DMS79 treated with DMSO at 0.1 percent for 48 hours (cell line): ENCODE measurements at places on chromosomes 3 and 15.

- peak; percentile 81 for DNase-seq
Observed at GRCh38 chr3:192917028-192917403, 640 bp downstream of the MB21D2 start.

DNA sequence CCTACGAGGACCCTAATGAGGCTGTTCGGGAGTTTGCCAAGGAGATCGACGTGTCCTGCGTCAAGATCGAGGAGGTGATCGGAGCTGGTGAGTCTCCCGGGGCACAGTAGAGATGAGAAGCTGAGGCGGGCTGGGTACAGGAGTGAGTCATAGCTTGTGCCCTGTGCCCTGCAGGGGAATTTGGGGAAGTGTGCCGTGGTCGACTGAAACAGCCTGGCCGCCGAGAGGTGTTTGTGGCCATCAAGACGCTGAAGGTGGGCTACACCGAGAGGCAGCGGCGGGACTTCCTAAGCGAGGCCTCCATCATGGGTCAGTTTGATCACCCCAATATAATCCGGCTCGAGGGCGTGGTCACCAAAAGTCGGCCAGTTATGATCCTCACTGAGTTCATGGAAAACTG, 17.9 kb downstream of the EPHB3 start:
- no peak for DNase-seq

DNA sequence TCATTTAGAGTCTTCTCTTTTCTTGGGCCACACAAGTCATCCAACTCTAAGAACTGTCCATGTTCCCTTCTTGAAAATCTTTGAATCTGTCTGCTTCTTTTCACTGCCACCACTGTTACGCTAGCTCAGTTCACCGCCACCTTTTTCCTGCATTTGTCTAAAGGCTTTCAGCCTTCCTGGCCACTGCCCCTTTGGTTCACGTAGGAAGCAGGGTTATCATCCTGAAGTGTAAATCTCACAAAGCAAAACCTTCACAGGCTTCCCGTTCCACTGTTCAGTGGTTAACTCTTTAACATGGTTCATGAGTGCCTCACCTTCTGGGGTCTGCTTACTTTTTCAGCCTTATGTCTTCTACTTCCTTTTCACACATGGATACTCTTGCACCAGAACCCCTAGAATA, 26.3 kb upstream of the CCDC39 start:
- no peak for DNase-seq

GRCh38 chr3:177598097-177598833, 401.0 kb upstream of the TBL1XR1 start:
- peak; percentile 88 for DNase-seq

DNA sequence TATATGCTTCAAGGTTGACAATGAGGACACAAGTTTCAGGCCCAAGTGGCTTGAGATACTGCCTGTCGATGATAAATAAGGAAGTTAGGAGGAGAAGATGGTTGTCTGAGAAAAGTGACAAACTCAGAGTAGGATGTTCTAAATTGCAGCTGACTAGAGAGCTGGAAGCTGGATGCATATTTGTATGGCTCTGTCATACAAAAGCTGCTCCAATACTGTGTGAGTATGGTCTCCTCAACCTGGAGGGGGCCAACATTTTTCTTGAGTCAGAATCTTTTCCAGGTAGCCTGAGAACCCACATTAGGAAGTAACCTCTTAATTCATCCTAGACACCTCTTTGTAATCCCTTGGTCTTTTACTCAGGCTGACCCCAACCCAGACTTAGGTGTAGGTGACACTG, 28.4 kb upstream of the TPRG1 start:
- no peak for DNase-seq

- DNase-seq: no peak
Observed at GRCh38 chr3:74591342-74591741, 23.1 kb downstream of the CNTN3 start.

GRCh38 chr3:44061268-44061667, 180.4 kb upstream of the TOPAZ1 start:
- DNase-seq: no peak

- no peak for DNase-seq
Observed at GRCh38 chr3:8668216-8668615, 23.6 kb upstream of the SSUH2 start.

- no peak for DNase-seq
Observed at GRCh38 chr15:39388118-39388517, 192.8 kb upstream of the THBS1 start.

DNA sequence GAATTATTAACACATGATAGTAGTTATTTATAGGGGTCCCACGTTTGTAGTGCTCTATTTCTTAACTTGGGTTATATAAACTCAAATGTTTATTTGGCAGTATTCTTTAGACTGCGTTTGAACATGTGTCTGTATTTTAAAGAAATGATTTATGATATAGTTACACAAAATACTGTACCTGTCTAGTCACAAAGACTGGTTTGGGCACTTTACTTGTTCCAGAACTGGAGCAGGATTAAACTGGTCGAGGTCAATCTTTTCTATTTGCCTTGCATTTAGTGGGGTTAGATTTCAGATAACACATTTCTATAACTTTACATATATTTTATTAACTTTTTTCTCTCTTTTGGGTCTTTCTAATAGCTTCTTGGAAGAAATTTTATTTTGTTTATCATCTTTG, 39.5 kb downstream of the HACD3 start:
- DNase-seq: no peak

- DNase-seq: no peak
Observed at GRCh38 chr3:189289251-189289650, 117.5 kb downstream of the TPRG1 start.

DNA sequence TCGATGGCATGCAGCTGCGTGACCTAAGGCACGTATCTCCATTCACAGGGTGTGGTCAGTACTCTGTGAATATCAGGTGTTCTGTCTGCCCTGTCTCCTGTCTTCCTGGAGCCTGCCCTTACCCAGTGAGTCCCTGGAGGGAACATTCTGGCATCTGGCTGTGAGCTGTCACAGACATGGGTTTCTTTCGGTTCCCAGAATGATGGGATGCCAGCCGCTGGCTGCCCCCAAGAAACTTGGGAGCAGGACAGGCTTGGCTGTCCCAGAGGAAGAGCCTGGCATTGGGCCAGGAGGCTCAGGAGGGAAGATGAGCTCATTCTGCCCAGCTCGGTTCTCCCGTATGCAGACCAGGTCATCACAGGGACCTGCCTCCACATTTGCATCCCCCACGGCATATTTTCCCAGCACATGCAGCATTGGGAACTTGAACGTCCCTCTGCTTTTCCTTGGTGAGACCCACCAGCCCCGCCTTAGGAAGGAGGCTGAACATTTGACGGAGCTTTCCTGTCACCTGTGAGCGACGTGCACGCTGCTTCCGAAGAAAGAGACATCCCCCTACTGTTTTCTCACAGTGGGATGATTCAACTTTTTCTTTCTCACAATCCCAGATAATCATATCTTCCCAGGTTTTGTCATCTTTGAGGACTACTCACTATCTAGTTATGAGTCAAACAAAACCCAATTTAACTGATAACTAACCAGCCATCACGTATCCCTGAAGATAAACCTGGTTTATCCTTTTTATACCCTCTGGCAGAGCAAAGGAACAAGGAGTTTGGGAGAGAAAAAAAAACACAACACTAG, 22.0 kb upstream of the PGPEP1L start:
- DNase-seq: no peak

DNA sequence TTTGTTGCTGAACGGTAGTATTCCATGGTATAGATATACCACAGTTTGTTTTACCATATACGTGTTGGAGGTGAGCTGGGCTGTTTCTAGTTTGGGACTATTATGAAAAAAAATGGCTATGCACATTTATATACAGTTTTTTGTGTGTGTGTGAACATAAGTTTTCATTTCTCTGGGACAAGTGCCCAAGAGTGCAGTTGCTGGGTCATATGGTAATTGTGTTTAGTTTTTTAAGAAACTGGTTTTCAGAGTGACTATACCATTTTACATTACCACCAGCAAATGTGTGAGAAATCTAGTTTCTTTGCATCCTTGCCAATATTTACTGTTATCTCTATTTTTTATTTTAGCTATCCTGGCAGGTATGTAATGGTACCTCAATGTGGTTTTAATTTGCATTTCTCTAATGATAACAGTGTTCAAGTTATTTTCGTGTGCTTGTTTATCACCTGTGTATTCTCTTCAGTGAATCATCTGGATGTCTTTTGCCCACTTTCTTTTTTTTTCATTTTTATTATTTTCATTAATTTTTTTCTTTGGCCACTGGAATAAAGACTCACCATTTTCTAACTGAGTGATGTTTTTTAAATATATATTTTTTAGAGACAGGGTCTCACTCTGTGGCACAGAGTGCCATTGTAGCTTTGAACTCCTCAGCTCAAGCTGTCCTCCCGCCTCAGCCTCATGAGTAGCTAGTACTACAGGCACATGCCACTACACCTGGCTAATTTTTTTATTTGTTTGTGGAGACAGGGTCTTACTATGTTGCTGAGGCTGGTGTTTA, 75.3 kb downstream of the ZNF609 start:
- DNase-seq: no peak

DNA sequence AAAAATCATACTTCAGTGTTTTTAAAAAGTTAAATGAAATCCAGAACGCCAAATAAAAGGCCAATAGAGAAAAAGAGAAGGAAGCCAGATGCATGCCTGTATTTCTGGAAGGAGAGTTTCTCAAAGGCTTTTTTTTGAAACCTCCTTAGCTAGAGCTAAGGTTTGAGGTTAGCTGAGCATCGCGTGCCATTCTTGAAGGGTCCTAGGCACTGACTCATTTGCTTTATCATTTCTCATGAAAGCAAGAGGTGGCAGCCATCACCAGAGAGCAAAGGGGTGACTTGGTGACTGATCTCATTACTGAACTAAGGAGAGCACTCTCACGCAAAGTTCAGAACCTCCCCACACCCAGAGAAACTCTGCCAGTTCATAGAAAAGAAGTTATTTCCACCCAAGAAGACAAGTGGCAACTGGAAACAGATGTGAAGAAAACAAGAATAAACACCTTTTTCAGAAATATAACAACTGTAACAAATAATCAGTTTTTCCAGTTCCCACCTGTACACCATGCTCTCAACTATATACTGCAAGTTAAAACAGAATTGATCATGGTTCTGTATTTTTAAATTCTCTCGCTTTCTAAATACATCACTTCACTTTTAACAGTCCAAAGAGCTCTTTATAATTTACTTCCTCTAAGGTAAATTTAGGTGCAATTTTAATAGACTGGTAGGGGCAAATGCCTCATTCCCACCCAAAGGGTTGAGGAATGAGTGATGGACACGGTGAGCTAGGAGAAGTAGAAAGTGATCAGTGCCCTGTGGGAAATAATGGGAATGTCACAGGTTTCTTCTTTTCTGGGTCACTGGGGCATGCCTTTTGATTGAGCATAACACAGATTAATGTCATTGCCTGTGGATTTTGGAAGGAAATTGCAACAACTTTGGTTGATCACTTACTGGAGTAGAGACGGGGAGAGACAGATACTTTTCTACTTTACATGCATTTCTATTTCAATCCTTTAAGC, 24.7 kb downstream of the GPR15 start:
- DNase-seq: no peak

- no peak for DNase-seq
Observed at GRCh38 chr3:2810723-2811122, 299.5 kb downstream of the IL5RA start.

- no peak for DNase-seq
Observed at GRCh38 chr3:104549099-104549714, 817.5 kb upstream of the ALCAM start.

DNA sequence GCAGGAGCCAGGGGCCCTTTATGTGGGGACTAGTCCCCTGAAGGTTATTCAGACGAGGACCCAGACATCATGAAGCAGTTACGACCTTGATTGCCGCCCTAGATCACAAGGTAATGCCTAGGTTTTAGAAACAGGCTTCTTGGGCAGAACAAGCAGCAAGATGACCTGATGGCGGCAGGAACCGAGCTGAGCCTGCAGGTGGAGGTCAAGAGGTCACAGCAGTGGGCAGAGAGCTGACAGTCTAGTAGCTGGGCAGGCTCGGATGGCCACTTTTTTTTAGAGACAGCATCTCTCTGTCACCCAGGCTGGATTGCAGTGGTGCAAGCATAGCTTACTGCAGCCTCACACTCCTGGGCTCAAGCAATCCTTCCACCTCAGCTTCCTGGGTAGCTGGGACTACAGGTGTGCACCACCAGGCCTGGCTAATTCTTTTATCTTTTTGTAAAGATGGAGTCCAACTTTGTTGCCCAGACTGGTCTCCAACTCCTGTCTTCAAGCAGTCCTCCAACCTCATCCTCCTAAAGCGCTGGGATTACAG, 83.5 kb upstream of the ABHD17C start:
- DNase-seq: no peak

- DNase-seq: no peak
Observed at GRCh38 chr15:64685230-64685888, 90.0 kb downstream of the RBPMS2 start.

GRCh38 chr3:23438657-23439056, 235.5 kb downstream of the UBE2E2 start:
- no peak for DNase-seq

GRCh38 chr3:159733194-159733860, 255.3 kb upstream of the IL12A start:
- DNase-seq: no peak

- DNase-seq: no peak
Observed at GRCh38 chr3:149620291-149621020, 37.4 kb downstream of the WWTR1 start.

DNA sequence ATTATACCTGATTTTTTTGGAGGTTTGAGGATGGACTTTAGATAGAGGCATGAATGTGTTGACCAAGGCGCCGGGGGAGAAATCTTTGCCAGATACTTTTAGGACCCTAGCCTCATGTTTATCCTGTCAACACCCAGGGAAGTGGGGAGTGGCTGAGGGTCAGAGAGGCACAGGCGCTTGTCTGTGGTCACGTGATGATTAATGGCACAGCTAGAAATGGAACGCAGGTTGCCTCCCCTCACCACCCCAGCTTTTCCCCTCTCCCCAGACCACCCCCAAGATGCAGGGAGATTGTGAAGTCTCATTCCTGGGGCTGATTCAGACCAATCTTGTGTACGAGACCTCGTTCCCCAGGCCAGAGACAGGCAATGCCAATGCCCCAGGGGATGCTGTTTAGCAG, 218.4 kb upstream of the LINGO1 start:
- no peak for DNase-seq

DNA sequence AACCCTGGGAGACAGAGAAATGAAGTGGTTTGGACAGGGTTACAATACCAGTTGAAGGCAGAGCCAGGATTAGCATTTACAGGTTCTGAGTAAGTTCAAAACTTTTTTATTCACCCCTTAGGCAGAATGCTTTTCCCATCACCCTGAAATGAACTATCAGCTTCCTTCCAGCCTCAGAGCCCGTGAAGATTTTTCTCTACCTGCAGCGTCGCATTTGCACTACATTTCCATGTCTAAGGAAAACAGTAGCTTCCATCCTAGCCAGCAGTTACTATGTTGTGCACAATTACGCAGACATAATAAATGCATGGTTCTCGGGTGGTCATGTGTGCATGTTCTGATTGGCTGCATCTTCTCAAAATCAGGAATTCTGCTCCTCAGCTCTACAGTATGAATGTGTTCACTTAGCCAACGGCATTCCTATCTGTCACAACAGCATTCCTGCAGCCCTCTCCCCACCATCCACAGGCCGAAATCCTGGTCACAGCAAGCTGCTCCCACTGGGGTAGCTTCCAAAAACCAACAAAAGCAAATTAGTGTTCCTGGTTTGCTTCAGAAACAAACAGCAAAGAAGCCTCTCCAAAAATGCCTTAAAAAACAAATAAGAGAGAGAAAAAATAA, 510.8 kb upstream of the SEMA6D start:
- DNase-seq: no peak
